ENCODE measurements at places on chromosomes 5 and 9.
A peak's percentile ranks its signal among the peaks of the same experiment; 100 is the strongest.

- no peak for DNase-seq
These were observed 10.4 kb downstream of the MARCHF3 start for GRCh38 chr5:127019928-127020327.

DNA sequence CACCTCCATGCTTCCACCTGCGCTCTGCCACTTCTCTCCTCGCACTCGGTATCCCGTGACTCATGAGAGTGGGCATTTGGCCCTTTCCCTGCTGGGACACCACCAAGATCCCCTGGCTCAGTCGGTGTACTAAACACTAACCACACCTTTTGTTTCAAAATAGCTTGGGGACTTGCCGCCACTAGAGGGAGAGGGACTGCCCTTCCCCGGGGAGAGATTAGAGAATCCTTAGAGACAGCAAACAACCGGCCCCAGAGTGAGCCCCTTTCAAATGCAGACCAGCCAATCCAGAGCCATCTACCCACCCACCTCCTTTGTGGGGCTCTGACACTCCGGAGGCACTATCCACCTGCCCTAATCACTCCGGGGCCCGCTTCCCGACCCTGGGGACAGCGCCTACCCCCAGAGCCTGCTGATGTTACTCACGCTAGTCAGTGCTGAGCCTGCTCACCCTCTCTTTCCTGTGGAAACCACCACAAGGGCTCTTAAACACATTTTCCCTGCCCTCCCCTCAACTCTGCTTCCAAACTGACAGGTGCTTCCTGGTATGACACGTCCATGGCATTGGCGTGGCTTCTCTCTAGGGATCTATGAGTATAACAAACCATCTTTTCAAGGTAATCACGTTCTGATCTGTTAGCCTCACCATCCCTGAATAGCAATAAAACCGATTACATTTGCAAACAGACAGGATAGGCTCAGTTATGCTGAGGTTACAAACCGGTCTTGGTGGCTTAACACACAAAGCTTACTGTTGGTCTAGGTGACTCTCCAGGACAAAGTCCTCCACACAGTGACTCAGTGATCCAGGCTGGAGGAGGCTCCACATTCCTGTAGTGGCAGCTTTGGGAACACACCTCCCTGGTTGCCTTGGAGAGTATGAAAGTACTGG lies 180.1 kb upstream of the MVB12B start:
- DNase-seq, result peak; percentile 61

DNA sequence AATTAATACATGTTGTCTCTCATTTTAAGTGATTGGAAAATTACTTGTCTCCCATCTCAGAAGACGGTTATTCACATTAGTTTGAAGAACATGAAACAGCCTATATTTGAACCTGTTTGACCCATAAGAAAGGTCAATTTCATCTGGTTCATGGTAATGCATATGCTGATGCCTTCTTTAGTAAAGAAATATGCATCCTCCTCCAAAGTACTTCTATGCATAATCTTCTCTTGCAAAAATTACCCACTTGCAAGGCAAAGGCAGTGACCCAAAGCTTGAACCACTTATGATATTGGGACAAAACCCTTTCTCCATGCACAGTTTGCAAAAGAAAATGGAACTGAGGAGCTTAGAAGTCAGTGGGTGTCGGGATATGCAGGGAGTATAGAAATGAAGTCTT lies 65.4 kb upstream of the IRX1 start:
- no peak for DNase-seq

- DNase-seq, result peak; percentile 54
These were observed 2.6 kb downstream of the CTNNAL1 start for GRCh38 chr9:109010746-109011145.

- DNase-seq, result no peak
These were observed 164.7 kb downstream of the TMEM167A start for GRCh38 chr5:82912462-82912861.

DNA sequence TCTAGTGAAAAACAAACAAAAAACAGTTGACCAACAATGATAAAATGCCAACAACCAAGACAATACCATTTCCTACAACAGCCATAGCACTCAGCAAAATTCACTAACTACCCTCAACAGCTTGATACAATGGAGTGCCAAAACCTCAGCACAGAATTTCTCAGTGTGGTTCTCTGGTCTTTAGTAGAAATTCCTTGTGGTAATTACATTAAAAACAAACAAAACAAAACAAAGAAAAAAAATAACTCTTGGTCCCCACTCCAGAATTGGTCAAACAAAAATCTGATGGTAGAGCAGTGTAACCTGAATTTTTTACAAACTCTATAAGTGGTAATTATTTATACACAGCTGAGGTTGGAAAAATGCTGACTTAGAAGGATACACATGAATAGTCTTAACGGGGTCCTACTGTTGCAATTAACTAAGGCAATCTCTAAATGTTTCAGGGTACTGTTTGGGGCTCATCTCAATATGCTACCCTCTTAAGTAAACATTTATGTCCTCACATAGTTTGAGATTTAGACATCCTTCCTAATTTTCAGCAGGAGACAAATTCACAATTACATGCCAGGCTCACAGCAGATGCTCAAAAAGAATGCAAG lies 13.8 kb downstream of the CSNK1A1 start:
- no peak for DNase-seq

Measured in GM12865 (cell line).